A549 (cell line): ENCODE measurements at places on chromosomes 4 and X. TPM values are rescaled to one million over a fixed set of nuclear protein-coding genes. Genes with fewer than 3 reads are reported as not detected.

DNA sequence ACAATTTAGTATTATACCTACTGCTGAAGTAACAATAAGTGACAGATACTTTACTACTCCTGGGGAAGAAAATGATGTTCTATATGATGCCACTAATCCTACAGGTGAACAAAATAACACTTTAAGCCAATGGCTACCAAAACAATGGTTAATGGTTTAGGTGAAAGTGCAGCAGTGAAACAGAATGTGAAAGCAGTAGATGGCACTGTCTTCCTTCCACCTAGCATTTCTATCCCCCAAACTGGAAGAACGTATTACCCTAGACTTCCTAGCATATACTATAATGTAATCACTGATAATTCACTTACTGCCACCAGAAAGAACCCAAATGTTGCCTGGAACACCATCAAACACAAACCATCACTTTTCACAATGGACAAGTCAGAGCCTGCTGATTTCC, 18.9 kb upstream of the CABS1 start:
- DNase-seq, result no peak

- DNase-seq, result no peak
Observed at GRCh38 chrX:153880440-153880815, 5.5 kb downstream of the L1CAM start.

DNA sequence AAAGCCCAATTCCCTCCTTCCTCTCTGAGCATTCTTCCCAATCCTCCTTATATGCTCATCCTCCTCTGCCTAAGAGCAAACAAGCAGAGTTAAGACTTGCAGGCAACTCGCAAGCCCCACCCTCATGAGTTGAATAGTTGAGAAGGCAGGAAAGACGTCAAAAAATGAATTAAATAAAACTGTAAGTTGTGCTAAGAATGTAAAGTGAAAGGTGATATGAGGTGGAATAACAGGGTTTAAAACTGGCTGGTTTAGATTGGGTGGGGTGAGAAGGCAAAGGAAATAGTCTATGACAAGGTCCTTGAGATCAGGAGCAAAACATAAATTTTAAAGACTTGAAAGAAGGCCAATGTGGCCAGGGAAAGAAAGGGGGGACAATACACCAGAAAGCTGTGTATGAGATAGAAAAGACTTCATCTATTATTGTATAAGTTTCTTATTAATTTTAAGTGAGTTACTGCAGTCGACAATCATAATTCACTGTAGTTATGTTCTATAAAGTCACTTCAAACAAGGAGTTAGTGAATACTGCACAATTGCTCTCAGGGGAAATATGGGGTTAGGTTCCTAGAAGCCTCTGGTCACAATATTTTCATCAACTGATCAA, 124.9 kb downstream of the RELL1 start:
- no peak for DNase-seq

- DNase-seq, result no peak
Observed at GRCh38 chr4:100985576-100985975, 361.8 kb downstream of the PPP3CA start.

Gene ARHGAP6
- polyA plus RNA-seq, result not detected in 3 replicates
